ENCODE measurements at places on chromosomes 2 and 18.

- no peak for DNase-seq
Observed at GRCh38 chr2:10926191-10926820, 14.6 kb downstream of the KCNF1 start.

- no peak for DNase-seq
Observed at GRCh38 chr2:78301166-78301789, 724.2 kb upstream of the REG3G start.

GRCh38 chr2:15794608-15795134 is 145.7 kb upstream of the MYCN start:
- no peak for DNase-seq

- no peak for DNase-seq
Observed at GRCh38 chr2:63743982-63744966, 97.4 kb upstream of the UGP2 start.

DNA sequence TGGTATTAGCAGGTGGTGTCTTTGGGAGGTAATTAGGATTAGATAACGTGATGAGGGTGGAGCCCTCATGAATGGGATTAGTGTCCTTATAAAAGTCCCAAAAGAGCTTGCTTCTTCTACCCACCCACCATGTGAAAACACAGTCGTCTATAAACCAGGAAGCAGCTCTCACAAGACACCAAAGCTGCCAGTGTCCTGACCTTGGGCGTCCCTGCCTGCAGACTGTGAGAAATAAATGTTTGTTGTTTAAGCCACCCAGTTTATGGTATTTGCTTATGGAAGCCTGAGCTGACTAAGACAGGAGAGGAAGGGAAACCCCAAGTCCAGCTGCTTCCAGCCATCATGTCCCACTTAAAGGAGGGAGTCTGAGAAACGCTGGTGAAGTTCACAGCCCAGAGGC is 13.6 kb downstream of the ADI1 start:
- DNase-seq = no peak

DNA sequence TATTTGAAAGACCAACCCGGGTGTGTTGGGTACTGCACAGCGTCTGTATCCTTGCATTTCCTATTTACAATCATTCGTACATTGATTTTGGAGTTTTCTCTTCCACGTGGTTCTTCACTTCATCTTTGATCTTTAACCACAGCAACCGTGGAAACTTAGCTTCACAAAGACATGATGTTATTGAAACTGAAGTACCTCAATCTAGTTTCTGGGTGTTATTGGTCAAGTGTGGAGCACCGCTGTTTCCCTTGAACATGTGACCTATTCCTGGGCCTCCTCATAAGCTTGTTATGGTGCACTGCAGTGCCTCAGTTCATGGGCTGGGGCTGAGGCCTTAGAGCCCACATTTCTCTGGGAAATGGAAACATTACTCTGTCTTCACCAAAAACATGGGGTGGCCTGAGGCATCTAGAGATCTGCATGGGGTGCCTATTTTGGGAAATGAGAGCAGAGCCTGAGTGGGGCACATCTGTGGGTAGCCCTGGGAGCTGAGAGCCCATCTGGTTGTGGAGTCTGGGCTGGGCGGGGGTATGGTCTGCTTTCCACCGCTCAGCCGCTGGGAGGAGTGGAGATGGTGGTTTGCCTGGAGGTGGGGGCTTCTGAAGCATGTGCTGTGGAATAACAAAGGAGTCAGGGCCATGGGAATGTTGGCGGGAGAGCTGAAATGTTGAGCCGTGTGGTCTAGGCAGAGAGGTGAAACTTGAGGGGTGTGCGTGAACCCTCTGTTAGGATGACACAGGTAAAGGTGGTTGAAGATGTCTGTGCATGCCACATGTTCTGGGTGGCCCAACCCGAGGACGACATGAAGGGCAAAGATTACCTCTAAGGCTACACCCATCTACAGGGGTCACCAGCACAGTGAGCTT is 37.4 kb downstream of the ZNF236 start:
- peak; percentile 15 for DNase-seq

- no peak for DNase-seq
Observed at GRCh38 chr2:230956827-230957755, 32.0 kb upstream of the GPR55 start.

DNA sequence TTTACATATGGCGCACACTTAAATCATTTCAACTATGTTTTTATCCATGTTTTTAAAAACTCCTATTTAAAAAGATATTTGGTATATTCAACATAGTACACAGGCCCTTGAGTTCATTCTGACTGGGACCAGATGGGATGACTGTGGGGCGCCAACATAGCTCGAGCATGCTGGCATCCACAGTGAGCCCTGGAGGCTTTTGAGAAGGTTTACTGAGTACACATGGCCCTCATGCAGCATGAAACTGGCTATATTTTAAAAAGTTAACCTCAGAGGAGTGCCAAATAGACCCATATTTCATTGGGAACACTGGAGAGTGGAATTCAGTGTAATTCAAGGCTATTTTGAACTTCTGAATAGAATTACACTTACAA is 83.6 kb downstream of the CCDC85A start:
- no peak for DNase-seq

DNA sequence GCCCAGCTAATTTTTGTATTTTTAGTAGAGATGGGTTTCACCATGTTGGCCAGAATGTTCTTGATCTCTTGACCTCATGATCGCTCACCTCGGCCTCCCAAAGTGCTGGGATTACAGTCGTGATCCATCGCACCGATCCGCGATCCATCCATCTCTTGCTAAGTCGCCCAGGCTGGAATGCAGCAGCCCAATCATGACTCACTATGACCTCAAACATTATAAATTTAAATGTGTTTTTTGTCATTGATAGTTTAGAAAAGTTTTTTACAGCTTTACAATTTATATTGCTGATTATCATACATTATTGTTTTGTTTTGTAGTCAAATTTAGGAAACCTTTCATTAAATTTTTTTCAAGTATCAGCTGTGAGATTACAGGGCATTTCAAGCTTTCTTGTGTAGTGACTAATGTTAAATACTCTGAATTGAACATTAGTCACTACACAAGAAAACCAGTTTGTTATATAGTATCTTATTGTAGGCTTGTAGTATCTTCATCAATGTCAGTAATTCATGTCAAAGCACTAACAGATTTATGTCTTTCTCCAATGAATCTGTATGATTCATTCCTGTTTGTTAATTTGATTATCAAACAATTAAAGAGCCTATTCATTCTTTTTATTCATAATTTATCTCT is 37.5 kb downstream of the NR4A2 start:
- no peak for DNase-seq

GRCh38 chr2:73255907-73256617 is 22.0 kb downstream of the CCT7 start:
- no peak for DNase-seq

- no peak for DNase-seq
Observed at GRCh38 chr2:211434773-211435172, 878.4 kb downstream of the CPS1 start.

GRCh38 chr2:102206666-102207341 is 20.0 kb downstream of the IL1RL2 start:
- no peak for DNase-seq

- DNase-seq = no peak
Observed at GRCh38 chr2:150309311-150310080, 178.0 kb downstream of the RND3 start.

DNA sequence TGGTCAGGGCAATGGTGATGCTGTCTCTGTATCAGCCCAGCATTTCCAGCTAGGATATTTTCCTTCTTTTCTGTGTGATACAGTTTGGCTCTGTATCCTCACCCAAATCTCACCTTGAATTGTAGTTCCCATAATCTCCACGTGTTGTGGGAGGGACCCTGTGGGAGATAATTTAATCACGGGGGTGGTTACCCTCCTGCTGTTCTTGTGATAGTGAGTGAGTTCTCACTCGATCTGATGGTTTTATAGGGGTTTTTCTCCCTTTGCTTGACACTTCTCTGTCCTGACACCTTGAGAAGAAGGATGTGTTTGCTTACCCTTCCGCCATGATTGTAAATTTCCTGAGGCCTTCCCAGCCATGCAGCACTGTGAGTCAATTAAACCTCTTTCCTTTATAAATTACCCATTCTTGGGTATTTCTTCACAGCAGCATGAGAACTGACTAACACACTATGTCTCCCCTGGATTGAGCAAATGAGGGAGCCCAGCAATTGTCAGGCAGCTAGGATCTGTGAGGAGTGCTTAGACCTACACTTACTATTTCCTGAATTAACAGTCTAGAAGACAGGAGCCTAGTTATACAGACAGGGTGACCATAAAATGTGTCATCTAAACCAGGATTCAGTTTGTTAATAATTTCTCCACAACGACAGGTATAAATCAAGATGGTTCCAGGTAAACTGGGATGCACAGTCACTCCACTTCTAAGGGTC is 6.0 kb downstream of the SCN2A start:
- DNase-seq = no peak

DNA sequence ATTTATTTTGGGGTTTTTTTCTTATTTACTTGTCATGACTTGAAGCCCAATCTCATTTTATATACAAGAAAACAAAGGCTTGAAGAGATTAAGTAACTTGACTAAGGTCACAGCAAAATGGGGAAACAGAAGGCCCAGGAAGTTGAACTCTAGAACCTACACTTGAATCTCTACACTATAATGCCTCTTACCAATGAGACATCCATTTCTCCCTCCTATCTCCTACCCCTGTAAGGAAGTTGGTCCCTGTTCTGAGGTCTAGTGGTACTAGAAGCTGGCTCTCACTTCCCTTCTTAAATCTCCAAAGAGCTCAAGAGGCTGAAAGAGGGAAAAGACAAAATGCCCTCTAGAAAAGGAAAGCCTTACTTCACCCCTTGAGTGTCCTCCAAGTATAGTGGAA is 25.5 kb upstream of the IHH start:
- DNase-seq = no peak

- DNase-seq = no peak
Observed at GRCh38 chr2:193580176-193580950, 1385.6 kb upstream of the TMEFF2 start.

- no peak for DNase-seq
Observed at GRCh38 chr2:231288590-231288989, 90.2 kb downstream of the ARMC9 start.

GRCh38 chr2:176534798-176535466 is 265.7 kb downstream of the MTX2 start:
- DNase-seq = no peak

GRCh38 chr18:32366586-32367538 is 103.8 kb downstream of the GAREM1 start:
- DNase-seq = no peak

DNA sequence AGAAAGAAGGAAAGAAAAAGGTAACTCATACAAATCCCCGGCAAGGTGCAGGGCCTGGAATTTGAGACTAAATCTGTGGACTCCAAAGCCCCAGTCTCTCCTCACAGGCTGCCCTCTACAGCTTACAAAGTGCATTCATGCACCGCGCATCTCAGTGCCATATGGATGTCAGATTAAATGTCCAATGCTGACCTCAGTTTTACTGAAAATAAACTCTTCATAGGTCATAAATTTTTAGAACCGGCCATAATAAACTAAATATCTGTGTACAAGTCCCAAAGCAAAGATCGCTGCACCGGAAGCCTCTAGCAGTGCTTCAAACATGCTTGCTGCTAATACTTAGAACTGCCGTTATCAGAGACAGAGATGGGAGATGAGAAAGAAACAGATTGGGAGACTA is 17.7 kb downstream of the ST6GAL2 start:
- DNase-seq = no peak

DNA sequence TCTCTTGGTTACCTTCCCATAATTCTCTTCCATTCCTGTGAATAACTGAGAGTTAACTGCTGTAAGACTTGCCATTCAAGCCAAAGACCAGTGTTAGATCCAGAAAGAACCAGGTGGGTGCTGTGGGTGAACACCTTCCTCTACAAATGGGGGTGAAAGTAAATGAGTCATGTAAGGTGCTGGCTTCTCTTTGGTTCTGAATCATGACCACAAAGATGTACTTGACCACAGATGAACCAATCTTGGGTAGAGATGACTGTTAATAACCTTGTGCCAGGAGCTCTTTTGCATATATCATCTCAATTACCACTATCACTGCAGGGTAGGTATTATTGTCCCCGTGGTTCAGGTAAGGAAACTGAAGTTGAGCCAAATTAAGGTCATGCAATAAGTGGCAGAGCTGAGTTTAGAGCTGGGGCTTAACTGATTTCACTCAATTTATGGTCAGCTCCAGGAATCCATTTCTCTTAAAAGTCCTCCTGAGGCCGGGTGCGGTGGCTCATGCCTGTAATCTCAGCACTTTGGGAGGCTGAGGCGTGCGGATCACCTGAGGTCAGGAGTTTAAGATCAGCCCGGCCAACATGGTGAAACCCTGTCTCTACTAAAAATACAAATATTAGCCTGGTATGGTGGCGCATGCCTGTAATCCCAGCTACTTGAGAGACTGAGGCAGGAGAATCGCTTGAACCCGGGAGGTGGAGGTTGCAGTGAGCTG is 244.9 kb upstream of the CXCR4 start:
- no peak for DNase-seq

GRCh38 chr2:1503471-1504310 is 90.4 kb downstream of the TPO start:
- no peak for DNase-seq

DNA sequence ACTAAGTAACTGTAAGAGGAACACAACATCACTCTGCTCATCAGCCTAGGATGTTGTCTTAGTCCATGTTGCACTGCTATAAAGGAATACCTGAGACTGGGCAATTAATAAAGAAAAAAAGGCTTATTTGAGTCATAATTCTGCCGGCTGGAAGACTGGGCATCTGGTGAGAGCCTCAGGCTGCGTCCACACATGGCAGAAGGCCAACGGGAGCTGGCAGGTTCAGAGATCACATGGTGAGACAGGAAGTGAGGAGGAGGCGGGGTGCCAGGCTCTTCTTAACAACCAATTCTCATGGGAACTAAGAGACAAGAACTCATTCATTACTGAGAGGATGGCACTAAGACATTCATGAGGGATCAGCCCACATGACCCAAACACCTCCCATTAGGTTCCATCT is 46.8 kb downstream of the EPG5 start:
- no peak for DNase-seq

DNA sequence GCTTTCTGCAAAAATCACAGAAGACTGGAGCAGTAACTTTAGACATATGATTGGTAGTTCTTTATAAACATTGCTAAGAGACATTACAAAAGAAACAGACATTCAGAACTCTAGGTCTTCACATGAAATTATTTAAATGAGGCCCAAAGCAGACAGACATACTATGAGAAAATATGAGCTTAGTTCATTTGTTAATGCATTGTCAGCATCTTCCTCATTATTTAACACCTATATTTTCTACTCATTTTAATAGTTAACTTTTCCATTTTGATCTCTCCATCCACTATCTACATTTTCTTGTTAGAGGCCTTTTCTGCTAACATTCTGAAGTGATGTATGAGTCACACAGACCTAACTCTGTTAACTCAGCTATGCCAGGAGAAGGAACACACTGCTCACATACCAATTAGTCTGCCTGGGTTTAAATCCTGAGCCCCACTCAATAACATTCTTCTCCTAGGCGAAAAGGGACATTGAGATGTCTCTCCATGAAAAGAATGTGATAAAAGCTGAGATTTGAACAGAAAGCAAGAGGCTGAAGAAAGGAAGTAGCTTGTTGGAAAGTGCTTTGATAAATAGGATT is 400.3 kb upstream of the PKDCC start:
- no peak for DNase-seq

DNA sequence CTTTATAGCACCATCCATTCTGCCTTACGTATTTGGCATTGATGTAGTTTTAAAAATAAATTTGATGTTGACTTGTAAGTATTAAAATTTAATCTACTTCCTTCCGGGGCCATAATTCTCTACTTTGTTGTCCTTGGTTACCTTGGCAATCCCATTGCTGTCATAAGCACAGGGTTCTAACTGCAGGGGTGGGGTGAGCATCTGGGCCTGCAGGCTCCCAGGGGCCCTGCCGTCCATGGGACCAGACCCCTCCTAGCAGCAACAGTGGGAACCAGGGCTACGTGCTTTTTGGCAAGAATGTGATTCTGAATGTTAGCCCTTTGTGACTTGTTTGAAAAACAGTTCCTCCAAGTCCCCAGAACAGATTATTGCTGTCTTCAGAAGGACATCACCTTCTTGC is 4.9 kb downstream of the ASAP2 start:
- no peak for DNase-seq

Data from stimulated activated CD4-positive, alpha-beta T cell treated with anti-CD3 and anti-CD28 coated beads, Interleukin-4, amount 100 ng/mL, for 48 hours (primary cell).